ENCODE measurements at places on chromosomes 1 and 21. TPM values are rescaled to one million over a fixed set of nuclear protein-coding genes. Genes with fewer than 3 reads are reported as not detected.

Gene FLG
- total RNA-seq = not detected

Gene NTPCR
- total RNA-seq = 12.4 TPM

Gene ZNF684
- total RNA-seq = 5.6 TPM

Gene SLAMF6
- total RNA-seq = 1.8 TPM

Gene CENPS
- total RNA-seq = 3.9 TPM

Gene PKP1
- 0.51 TPM for total RNA-seq
